CD4-positive, alpha-beta T cell treated with Interleukin-4 for 1 hour (primary cell): ENCODE measurements at places on chromosomes 5 and 9.

GRCh38 chr9:135209852-135210251 is 122.4 kb downstream of the OLFM1 start:
- no peak for DNase-seq

DNA sequence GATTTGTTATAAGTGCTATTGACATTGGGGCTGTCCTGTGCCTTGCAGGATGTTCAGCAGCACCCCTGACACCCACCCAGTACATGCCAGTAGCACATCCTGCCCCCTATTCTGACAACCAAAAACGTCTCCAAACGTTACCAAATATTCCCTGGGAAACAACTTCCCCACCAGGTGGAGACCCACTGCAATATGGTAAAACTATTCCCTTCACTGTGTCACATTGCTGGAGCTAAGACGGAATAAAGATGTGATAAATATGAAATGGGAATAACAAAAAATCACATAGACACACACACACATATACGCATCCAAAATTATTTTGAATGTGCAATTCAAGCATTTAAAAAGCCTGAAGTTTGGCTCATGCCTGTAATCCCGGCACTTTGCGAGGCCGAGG is 874.3 kb upstream of the DMAC1 start:
- DNase-seq: no peak

DNA sequence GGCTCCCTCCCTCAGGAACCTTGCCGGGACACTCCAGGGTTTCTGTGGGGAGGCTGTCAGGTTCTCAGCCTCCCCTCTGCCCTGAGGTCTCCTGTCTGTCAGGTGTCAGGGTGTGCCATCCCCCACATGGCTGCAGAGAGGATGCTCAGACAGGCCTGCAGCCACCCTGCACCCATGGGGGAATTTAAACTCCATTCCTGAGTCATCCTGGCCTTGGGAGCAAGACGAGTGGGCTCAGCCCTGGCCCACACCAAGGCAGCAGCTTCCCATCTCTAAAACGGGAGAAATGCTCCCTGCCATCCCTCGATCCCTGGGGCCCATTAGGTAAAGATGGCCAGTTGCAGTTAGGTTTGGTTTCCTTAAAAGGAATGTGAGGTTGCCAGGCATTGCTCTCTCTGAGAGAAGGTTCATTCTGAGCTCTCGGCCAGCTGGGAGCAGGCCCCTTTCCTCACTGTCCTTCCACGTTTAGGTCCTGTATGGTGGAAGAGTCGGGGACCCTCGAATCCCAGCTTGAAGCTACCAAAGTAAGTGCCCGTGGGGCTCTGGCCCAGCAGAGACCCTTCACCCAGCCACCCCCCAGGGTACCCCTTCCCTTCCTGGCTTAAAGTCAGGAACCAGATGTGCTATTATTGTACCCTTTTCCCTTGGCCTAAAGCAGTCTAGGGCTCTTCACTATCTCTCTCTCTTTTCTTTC is 26.6 kb downstream of the DYNC2I2 start:
- no peak for DNase-seq

- no peak for DNase-seq
Measured at GRCh38 chr5:62593331-62593730, 14.7 kb downstream of the LRRC70 start.
